ENCODE measurements at places on chromosomes 4 and X.

- no peak for DNase-seq
Observed at GRCh38 chr4:53767482-53767881, 176.2 kb upstream of the LNX1 start.

DNA sequence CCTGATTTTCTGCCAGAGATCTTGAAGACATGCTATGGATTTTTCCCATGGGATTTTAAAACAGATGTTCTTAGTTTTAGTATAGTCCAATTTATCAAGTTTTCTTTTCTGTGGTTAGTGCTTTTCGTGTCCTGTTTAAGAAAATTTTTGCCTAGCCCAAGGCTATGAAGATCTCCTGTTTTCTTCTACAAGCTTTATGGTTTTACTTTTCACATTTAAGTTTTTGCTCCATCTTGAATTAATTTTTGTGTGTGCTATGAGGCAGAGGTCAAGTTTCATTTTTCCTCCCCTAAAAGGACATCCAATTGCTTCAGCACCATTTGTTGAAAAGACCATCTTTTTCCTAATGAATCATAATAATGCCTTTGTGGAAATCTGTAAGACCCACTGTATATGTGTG is 65.6 kb downstream of the POLR2B start:
- no peak for DNase-seq

DNA sequence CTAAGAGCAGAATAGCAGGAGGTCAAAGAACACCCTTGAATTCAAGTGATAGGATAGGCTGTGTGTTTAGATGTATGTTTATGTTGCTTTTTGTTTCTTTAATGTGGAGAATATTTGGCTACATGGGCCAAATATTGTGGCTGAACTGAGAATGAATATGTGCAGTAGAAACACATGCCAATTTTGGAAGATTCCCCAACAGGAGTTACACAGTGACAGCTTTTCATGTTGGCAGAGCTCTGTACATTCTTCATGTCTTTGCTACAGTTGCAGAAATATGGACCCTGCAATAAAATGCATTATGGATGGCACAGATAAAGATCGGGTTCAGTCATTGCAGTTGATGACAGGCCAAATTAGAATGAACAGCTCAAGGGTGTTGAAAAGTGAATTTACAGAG is 82.8 kb upstream of the SLC4A4 start:
- no peak for DNase-seq

DNA sequence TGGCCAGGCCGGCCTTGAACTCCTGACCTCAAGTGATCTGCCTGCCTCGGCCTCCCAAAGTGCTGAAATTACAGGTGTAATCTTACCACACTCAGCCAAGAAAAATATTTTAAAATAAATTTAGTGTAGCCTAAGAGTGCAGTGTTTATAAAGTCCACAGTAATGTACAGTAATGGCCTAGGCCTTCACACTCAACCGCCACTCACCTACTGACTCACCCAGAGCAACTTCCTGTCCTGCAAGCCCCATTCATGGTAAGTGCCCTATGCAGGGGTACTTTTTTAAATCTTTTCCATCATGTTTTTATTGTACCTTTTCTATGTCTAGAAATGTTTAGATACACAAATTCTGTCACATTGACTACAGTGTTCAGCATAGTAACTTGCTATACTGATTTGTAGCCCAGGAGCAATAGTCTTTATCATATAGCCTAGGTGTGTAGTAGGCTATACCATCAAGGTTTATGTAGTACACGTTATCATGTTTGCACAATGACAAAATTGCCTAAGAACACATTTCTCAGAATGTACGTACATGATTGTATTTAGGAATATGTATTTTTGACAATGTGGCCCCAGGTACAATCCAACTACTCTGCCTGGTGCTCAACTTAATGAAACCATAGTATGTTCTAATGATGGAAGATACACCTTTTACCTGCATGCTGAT is 455.2 kb downstream of the PCDH7 start:
- no peak for DNase-seq

DNA sequence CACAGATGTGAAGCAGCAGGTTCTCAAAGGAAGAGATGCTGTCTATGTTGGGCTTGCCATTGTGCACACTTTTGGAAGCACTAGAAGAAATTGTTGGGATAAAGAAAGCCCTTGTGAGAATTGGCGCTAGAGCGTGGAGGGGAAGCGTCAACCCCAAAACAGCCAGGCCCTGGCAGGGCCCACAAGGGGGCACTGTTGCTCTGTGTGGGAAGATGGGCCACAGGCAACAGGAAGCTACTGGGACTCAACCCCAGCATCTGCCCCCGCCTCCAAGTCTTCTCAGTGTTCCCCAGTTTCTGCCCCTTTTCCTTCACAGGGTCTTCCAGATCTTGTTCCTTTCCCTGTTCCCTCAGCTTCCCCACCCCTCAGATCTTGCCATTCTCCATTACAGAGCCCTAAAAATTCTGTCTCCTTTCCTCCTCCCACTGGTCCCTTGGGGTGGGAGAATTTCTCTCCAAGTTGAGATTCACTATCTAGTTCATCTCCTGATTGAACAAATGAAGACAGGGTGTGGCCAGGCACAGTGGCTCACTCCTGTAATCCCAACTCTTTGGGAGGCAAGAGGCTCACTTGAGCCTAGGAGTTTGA is 85.5 kb downstream of the STARD8 start:
- peak; percentile 70 for DNase-seq

GRCh38 chr4:143597276-143597675 is 83.8 kb downstream of the SMARCA5 start:
- DNase-seq = no peak

- DNase-seq = no peak
Observed at GRCh38 chr4:160233141-160233540, 1130.3 kb downstream of the RAPGEF2 start.

- no peak for DNase-seq
Observed at GRCh38 chr4:144509088-144510015, 136.6 kb upstream of the HHIP start.

- no peak for DNase-seq
Observed at GRCh38 chr4:163875327-163875726, 380.8 kb downstream of the TMA16 start.

GRCh38 chrX:107288676-107289075 is 82.3 kb downstream of the DNAAF6 start:
- DNase-seq = no peak

DNA sequence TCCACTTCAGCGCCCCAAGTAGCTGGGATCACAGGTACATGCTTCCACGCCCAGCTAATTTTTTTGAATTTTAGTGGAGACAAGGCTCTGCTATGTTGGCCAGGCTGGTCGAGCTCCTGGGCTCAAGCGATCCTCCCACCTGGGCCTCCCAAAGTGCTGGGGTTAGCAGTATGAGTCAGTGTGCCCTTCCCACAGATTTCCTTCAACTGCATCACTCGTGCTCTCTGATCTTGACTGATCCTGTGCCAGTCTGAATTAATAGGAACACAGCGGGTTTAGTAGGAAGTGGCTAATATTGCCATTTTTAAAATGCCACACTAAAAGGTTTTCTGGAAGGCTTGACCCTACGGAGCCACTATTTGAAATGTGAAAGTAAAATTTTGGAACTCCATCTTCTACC is 4.3 kb upstream of the SHROOM2 start:
- DNase-seq = no peak

GRCh38 chr4:123597586-123597985 is 201.0 kb downstream of the SPRY1 start:
- no peak for DNase-seq

- no peak for DNase-seq
Observed at GRCh38 chrX:13666836-13667235, 13.9 kb downstream of the TCEANC start.

- DNase-seq = peak; percentile 59
Observed at GRCh38 chrX:48508400-48509244, at the start of gene PORCN. Gene PORCN (plus strand): TSS chrX:48508992. CDS start chrX:48509821, 829 bp downstream.

DNA sequence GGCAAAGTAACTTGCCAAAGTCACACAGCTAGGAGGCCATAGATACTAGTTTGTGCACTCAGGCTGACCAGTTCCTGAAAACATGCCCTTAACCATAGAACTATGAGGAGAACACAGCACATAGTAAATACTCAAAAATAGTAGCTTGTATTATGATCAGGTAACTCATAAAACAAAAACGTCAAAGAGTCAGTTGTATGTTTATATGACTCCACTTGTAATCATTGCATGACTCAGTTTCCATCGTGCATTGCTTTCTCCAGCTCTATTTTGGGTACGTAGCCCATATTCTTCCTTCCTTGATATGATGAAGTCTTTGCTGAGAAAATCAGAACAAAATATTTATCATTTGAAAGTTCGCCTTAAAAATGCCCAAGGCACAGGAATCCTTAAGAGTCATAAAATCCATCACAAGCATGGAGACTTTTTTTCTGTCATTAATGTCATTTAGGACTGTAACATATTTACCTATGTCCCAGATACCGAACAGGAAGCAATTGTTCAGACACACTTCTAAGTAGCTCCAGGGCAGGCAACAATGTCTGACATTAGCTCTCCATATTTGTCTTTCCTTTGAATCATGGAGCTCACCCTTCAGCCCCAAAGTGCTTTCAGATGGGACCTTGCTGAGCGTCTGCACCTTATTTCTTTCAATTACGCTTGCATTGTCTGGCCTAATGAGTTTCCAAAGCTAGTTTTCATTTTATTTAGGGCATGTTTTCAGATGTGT is 11.2 kb upstream of the MID1 start:
- DNase-seq = no peak

DNA sequence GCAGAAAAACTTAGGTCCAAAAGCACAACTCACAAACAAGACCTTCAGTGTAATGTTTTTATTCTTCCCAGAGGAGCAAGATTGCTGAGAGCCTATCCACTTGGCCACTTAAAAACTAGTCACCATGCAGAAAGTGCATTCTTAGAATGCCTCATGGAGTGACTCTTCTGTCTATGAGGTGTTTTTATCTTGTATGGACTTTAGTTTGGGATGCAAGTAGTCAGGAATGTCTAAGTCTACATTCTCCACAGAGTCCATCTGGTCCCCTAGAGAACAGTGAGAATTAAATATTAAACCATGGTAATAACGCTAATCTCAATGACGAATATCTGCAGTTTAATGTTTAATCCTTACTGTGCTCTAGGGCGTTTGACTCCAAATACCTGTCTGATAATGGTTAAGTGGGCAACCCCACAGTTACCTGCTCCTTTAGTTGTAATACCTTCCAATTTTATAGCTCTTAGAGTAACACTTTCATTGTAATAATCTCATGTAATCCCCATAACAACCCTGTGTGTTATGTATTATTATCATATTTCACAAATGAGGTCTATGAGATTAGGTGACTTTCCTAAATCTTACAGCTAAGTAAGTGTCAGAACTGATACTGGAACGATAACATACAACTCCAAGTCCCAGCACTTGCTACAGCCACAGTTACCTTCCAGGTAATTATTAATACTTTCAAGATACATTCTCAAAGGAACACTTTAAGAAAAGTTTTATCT is 235.6 kb upstream of the JADE1 start:
- DNase-seq = no peak

GRCh38 chrX:24014388-24015018 is 12.5 kb downstream of the KLHL15 start:
- DNase-seq = peak; percentile 32

DNA sequence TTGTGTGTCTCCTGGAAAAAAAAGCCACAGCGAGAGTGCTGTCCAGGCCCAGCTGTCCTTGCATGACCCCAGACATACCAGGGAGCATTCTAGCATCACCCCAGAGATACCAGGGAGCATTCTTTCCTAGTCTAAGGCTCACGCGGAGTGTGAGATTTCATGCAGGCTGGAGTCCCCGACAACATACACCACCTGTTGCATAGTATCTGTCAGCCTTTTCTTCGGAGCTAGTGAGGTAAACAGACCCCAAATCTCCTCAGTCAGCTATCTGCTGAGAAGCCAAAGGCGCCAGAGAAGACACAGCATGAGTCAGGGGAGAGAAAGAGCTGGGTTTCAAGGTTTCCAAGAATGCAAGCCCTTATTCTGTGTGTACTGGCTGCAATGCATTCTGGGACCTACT is 23.1 kb upstream of the ZXDA start:
- no peak for DNase-seq

GRCh38 chr4:147586637-147587036 is 30.6 kb upstream of the TMEM184C start:
- no peak for DNase-seq

- no peak for DNase-seq
Observed at GRCh38 chrX:139692506-139692849, 15.5 kb downstream of the MCF2 start.

- DNase-seq = no peak
Observed at GRCh38 chr4:113497154-113497884, 264.2 kb downstream of the CAMK2D start.

DNA sequence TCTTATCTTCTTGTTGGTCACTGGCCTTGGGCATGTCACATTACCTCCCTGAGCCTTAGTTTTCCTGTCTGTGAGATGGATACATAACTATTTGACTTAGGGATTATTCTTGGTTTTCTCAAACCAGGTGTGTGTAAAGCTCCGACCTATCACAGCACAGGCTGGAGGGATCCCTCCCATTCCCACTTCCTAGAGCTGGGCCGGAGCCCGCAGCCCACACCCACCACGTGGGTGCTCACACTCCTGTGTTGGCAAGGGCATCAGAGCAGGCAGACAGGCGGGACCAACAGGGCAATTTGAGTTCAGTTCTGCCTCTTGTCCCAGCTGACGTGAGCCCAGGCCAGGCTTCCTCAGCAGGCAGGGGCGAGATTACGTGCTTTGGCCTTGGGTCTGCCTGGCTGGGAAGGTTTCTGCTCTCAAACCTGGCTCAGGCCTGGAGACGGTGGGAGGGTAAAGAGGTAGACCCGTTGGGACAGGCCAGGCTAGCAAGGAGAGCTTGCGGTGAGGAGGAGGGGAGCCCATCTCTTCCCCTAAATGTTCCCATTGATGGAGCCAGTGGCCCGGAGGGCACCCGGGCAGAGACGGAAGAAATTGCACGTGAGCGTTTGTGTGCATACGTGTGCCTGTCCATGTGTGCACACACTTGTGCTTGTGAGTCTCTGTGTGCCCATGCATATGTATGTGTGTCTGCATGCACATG is 734 bp upstream of the SH3TC1 start:
- DNase-seq = no peak

DNA sequence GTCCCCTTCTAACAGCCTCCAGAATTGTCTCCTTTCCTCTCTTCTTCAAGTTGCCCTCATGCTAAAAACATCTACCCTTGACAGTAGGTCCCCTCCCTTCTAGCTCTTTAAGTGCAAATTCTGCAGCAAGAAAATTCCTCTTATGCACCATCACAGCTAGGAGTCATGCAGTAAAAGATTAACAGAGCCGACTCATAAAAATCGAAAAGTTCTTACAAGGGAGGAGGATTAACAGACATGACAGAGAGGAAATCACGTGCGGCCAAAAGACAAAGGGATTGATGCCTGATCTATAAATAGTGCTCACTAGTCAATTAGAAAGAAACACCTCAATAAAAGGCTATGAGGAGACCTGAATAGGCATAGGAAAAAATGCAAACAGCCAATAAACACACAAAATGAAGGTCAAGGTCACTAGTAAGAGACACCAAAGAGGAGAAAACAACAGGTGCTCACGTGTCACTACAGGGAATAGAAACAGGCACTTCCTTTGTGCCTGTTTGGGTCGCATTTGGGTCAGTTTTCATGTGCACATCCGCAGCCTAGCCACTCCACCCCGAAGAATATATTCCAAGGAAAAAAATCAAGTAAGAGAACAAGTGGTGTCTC is 3.4 kb downstream of the RNF212 start:
- DNase-seq = no peak

- DNase-seq = no peak
Observed at GRCh38 chr4:172740434-172740833, 428.2 kb upstream of the GALNT7 start.

GRCh38 chrX:119817130-119817690 is 25.8 kb upstream of the RPL39 start:
- no peak for DNase-seq

GRCh38 chr4:78645853-78646757 is 94.5 kb downstream of the ANXA3 start:
- no peak for DNase-seq

All from stimulated activated CD4-positive, alpha-beta T cell treated with anti-CD3 and anti-CD28 coated beads, Interleukin-15, amount 100 ng/mL, for 48 hours (primary cell).